NCI-H526 (cell line): ENCODE measurements at places on chromosomes 16 and 17.

DNA sequence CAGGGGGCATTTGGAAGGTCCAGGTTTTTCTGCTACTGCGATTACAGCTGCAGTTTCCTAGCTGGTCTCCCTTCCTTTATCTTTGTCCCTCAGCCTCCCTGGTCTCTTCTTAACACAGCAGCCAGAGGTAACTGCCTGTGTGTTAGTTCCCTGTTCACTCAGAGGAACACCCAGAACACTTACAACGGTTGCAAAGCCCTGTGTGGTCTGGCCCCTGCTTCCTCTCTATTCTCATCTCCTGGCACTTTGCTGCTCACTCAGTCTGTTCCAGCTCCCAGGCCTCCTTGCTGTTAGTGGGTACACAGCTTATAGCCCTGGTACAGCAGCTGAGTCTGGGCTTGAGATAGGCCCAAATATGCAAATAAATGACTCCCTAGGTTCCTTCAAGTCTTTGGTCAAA, 16.4 kb downstream of the NTN1 start:
- DNase-seq: no peak

DNA sequence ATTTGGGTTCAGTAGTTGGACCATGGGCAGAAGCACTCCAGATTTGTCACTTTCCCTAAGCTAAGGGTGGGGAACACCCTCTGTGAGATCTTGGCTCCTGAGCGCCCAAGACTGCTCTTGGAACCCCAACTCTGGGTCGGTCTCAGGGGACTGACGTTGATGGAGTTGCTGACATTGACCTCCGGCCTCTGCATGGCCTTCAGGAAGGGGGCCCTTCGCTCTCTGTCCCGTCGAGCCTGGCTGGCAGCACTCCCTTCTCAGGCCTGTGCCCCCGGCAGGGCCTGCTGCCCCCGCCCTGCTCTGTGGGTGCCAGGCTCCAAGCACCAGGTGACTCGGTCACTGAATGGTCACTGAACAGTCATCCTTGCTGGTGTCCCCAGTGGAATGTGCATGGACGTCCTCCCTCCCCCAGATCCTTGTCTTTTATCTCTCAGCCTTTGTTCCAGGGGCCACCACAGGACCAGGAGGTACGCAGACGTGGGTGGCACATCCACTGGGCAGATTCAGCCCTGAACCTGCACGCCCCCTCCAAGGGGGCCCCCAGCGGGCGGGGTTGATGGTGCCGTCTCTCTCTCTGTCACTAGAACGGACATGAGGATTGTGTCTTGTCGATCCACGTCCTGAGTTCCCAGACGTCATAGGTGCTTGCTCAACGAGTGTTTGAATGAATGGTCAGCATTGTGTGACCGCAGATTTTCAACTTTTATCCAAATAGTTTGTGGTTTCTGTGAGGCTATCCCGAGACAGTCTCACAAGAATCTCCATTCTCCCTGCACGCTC, 314.5 kb downstream of the SEC14L1 start:
- no peak for DNase-seq

- DNase-seq: peak; percentile 42
These were observed 1.2 kb downstream of the GNA13 start for GRCh38 chr17:65055280-65055707.

DNA sequence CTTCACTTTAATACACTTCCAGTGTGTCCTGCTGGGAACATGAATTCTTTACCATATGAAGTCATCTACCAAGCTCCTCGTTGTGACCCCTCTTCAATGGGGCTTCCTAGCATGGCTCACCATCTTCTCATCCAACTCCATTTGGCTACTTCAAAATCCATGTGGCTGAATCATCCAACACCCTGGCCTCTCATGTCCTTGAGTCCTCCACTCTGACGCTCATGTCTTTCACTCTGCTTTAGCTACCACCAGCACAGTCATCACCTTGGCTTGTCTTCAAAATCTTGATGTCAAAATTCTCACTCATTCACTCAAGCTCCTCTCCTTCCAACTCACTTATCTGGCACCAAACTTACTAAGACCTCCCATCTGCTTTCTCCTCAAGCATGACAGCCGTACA, 35.8 kb downstream of the AMFR start:
- no peak for DNase-seq

GRCh38 chr16:19771796-19772195, 53.7 kb downstream of the IQCK start:
- DNase-seq: no peak

GRCh38 chr16:86631444-86631843, 53.1 kb downstream of the FOXL1 start:
- DNase-seq: no peak

- no peak for DNase-seq
These were observed 17.9 kb downstream of the MYO1C start for GRCh38 chr17:1474402-1475189.

- DNase-seq: no peak
These were observed 52.6 kb downstream of the USP22 start for GRCh38 chr17:20989991-20990855.

DNA sequence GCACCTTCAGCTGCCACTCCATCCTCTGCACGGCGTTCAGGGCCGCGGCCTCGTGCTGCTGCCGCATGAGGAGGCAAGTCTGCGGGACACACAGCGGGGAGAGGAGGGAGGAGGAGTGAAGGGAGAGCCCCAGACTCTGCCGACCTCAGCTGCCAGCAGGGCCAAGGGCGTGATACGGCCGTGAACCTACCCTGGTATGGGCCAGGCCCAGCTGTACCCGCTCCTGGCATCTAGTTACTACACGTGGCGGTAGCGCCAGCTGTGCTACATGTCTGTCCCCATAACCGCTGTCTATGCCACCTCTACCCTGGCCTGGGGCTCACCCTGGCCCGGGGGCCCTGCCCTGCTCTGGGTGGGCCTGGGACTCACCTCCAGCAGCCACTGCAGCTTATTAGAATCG, 51.1 kb downstream of the ZNF778 start:
- DNase-seq: no peak

- DNase-seq: no peak
These were observed 42.4 kb downstream of the TOM1L2 start for GRCh38 chr17:17929655-17930380.

- no peak for DNase-seq
These were observed 2.7 kb downstream of the C16orf89 start for GRCh38 chr16:5062790-5063765.

- DNase-seq: no peak
These were observed 90.4 kb downstream of the TMEM100 start for GRCh38 chr17:55632236-55632635.

GRCh38 chr16:29231244-29231643, 175.3 kb downstream of the NPIPB11 start:
- DNase-seq: no peak

DNA sequence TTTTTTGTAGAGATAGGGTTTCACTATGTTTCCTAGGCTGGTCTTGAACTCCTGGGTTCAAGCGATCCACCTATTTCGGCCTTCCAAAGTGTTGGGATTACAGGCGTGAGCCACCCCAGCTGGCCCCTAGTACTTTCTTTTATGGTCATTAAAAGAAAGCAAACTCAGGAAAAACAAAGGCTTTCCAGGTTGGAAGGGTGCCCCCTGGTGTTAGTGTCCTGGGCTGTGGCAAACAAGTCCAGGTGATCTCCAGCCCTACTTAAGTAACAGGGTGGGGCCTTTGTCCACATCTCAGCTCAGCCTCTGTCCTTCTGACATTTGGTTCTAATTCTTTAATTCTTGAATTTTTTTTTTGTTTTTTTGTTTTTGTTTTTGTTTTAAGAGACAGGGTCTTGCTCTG, 6.9 kb downstream of the IGFBP4 start:
- DNase-seq: no peak

DNA sequence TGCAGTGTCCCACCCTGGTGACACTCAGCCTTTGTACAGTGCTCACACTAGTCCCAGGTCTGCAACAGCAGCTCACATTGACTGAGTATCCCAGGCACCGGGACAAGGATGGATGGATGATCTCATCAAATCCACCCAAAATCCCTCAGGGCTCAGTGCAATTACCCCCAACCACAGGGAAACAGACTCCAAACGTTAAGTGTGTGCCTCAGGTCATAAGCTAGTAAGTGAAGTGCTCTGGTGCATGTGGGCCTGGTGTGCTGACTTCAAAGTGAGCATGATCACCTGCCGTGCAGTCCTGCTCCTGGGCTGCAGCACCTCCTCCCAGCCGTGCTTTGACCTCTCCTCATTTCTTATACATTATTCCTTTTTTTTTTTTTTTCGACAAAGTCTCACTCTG, 31.2 kb upstream of the CD300E start:
- no peak for DNase-seq

GRCh38 chr17:37462492-37462891, 27.2 kb upstream of the DUSP14 start:
- no peak for DNase-seq

- DNase-seq: no peak
These were observed 15.1 kb downstream of the NOD2 start for GRCh38 chr16:50708373-50709060.

DNA sequence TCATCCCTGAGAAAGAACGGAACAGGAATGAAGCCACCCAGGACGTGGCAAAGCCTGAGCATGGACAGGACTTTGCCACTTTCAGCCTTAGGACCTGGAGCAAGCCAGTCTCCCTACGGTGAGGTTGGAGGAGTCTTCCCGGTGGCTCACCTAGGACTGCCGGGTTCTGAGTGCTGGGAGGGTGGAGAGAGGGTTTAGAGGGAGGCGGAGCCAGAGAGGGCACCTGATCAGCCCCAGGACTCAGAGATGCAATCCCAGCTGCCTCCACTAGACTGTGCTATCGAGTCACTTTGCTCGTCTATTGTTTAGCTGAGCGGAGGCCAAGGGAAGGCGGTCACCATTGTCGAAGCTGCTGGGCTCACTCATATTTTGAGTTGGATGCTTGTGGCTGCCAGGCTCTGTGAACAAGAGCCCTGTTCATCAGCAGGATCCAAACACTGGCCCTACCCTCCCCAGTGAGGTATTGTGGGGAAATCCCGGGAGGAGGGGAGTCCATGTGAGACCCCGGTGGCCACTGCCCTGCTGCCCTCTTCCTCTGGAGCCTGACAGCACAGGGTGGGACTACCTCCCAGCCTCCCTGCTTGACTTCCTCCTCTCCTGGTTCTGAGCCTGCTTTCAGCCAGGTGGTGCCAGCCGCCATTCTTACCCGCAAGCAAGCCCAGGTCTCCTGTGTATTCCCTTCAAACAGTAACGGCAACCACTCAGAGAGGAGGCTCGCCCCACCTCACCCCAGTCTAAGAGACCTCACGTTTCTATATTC, 7.0 kb downstream of the KRT14 start:
- peak; percentile 76 for DNase-seq

DNA sequence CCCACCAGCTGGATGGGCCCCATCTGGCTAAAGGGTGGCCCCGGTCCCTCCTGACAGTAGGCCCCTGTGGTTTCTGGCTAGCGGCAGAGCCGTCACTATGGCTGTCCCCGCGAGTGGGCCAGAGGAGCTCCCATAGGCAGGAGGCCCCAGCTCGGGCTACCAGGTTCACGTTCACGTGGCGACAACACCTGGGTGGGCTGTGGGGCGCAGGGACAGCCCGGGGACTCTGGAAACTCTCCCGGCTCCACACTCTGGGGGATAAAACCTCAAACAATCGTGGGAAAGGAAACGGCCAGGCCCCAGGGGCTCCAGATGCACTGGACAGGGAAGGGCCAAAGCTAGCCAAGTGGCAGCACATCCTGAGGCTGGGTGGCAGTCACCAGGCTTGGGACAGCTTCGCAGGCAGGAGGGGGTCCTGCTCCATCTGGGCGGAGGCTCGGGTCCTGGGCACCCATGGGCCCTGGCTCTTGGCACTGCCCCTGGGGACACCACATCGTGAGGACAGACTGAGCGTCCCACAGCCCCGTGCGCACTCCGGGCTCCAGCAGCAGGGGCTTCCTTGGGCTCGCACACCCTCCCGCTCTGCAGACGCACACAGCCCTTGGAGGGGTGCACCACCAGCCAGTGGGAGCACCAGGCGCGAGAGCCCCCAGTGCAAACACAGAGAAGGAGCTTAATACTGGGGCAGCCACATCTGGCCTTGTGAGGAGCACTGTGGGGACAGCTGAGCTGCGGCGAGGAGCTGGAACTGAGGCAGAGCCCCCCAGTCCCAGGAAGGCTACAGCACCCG, 4.4 kb downstream of the RNF166 start:
- no peak for DNase-seq

DNA sequence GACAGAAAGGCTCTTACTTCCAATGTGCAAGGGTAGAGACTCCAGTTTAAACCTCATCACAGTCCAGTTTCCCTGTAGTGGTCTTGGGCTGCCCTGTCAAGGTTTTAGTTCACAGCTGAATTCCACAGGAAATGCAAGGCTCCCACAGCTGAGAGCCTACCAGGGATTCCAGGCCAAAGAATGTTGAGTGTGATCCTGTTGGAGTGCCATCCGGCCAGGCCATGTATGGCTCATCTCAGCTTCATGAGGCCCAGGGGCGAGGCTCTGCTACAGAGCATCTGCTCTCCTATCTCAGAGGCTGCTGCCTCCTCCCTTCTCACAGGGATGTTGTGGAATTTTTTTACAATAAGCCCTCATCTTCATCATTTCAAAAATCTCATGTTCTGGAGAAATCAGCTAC, 239.8 kb upstream of the CCL2 start:
- no peak for DNase-seq

- DNase-seq: peak; percentile 92
These were observed 608 bp downstream of the AXIN2 start for GRCh38 chr17:65560628-65561451.

DNA sequence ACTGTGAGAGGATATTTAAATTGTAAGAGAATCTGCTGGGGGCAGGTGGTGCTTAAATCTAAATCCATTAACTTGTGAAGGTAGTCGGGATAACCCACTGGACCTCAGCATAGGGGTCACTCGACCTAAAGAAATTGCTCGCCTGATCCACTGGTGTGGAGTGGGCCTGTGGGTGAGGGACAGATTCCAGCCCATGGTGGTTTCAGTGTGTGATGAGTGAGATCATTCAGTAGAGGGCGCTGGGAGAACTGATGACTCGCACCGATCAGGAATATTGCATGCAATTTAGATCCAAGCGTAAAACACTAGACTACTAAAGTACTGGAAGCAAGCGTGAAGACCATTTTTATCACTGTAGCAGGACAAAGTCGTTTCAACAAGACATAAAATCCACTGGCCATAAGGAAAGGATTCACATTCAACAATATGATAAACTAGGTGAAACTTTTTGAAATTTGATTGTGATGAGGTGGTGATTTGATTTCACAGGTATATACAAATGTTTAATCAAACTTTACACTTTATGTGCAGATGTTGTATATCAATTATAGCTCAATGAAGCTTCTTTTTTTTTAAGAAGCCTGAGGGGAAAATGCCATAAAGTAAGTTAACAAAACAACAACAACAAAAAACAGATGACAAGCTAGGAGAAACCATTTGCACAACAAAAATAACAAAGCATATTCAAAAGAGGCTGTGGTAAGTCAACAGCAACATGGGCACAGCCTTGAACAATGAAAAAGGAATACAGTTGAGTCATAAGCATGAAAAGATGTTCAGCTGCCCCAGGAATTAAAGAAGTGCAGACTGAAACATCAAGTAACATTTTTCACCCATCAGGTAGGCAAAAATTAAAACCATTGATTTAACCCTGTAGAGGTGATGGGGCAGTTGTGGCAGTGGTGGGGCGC, 7.5 kb upstream of the TMEM170A start:
- no peak for DNase-seq

GRCh38 chr17:28904800-28905199, 1.9 kb upstream of the DHRS13 start:
- DNase-seq: no peak

- peak; percentile 14 for DNase-seq
These were observed 688 bp downstream of the CRK start for GRCh38 chr17:1455291-1455796.

- DNase-seq: no peak
These were observed 12.2 kb downstream of the USB1 start for GRCh38 chr16:58013201-58013956.
